Tibial nerve (tissue), 4 donors: ENCODE measurements at places on chromosomes 11 and 22. TPM values are rescaled to one million over a fixed set of nuclear protein-coding genes. Genes with fewer than 3 reads are reported as not detected.

SLC25A18 gene
- total RNA-seq = 5.0 TPM

APOBEC3B gene
- 0.60 TPM for total RNA-seq

TRIM29 gene
- 64.9 TPM for total RNA-seq

FAM83F gene
- total RNA-seq = 8.2 TPM

IRAG1 gene
- 5.9 TPM for total RNA-seq

CRELD2 gene
- total RNA-seq = 44.8 TPM

UPK3A gene
- not detected for total RNA-seq

KCNQ1 gene
- total RNA-seq = 3.5 TPM

GRCh38 chr11:78295347-78295746 is 106.6 kb downstream of the USP35 start:
- H3K4me3 ChIP-seq = no peak overlapping the region
- DNase-seq = no peak
- H3K27me3 ChIP-seq = no peaks in the 10 kb centered on the region
- H3K36me3 ChIP-seq = no peaks in the 10 kb centered on the region
- H3K27ac ChIP-seq = no peak overlapping the region

DNA sequence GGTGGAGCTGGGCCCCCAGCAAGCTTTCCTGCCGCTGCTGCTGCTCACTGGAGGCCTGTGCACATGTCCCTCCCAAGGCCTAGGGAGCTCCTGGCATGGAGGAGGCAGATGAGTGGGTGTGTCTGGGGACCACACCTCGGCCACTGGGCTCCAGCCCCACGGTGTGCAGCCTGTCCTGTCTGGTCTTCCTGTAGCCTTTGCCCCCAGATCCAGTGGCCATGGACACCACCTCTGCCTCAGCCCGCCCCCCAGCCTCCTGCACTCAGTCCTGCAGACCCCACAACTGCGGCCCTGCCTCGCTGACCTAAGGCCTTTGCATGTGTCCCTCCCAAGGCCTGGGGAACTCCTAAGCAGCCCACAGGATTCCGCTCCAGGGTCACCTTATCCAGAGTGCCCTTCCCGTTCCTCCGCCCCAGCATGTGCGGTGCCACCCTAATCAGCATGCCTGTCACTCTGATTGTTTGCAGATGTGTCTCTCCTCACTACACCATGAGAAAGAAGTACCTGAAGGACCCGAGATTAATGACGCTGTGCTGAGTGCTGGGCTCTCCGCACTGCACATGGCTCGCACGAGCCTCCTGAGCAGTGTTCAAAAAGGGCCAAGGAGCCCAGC is 8.6 kb downstream of the GAL start:
- no peak overlapping the region for H3K27ac ChIP-seq
- H3K4me3 ChIP-seq = no peak overlapping the region
- peaks cover 14% of the 10 kb centered on the region for H3K27me3 ChIP-seq
- H3K4me1 ChIP-seq = no peaks in the 10 kb centered on the region
- H3K36me3 ChIP-seq = no peaks in the 10 kb centered on the region

GRCh38 chr11:11561991-11562390 is 59.8 kb downstream of the GALNT18 start:
- no peak for DNase-seq
- H3K4me1 ChIP-seq = no peaks in the 10 kb centered on the region
- H3K27ac ChIP-seq = no peak overlapping the region
- H3K27me3 ChIP-seq = no peaks in the 10 kb centered on the region
- no peaks in the 10 kb centered on the region for H3K36me3 ChIP-seq

DNA sequence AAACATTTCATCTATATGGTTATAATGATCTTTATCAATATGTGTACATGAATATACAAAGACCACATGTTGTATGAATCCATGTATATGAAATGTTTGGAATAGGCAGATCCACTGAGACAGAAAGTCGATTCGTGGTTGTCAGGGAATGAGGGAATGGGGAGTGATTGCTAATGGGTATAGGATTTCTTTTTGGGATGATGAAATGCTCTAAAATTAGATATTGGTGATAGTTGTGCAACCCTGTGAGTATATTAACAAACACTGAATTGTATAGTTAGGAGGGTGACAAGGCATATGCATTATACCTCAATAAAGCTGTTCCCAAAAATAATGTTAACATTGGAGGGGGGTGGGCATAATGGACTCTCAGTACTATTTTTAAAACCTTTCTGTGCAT is 5.0 kb upstream of the PTPMT1 start:
- H3K27me3 ChIP-seq = no peaks in the 10 kb centered on the region
- no peak overlapping the region for H3K4me3 ChIP-seq
- no peaks in the 10 kb centered on the region for H3K36me3 ChIP-seq
- H3K4me1 ChIP-seq = no peaks in the 10 kb centered on the region
- DNase-seq = no peak
- H3K27ac ChIP-seq = no peak overlapping the region

DNA sequence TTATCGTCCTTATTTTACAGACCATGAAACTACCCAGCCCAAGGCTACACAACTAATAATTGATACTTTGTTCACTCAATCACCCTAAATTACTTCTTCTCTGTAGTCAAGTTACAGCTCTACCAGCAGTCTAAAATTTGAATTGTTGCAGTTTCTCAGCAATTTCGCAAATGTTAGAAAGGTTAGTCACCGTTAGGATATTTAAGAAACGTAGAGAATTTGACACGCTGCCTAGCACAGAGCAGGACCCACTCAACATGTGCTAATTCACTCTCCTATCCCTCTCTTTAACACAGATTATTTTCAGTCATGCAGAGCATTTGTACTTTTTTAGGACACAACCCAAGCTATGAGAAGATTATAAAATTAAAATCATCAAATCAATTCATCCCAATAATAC is 771.1 kb upstream of the LUZP2 start:
- no peaks in the 10 kb centered on the region for H3K4me1 ChIP-seq
- H3K4me3 ChIP-seq = no peak overlapping the region
- no peak overlapping the region for H3K27ac ChIP-seq

GRCh38 chr11:116644941-116645305 is 127.9 kb downstream of the BUD13 start:
- no peak for DNase-seq
- no peaks in the 10 kb centered on the region for H3K36me3 ChIP-seq
- H3K4me1 ChIP-seq = no peaks in the 10 kb centered on the region
- H3K27me3 ChIP-seq = no peaks in the 10 kb centered on the region
- H3K4me3 ChIP-seq = no peak overlapping the region

GRCh38 chr11:6203327-6203726 is 2.0 kb upstream of the C11orf42 start:
- no peak overlapping the region for H3K4me3 ChIP-seq
- no peaks in the 10 kb centered on the region for H3K4me1 ChIP-seq
- H3K36me3 ChIP-seq = no peaks in the 10 kb centered on the region
- DNase-seq = no peak
- H3K27ac ChIP-seq = no peak overlapping the region

- peaks cover 4% of the 10 kb centered on the region for H3K4me1 ChIP-seq
- H3K27ac ChIP-seq = peak overlapping the region; percentile 6
- no peaks in the 10 kb centered on the region for H3K27me3 ChIP-seq
Observed at GRCh38 chr11:94175535-94175934, 46.9 kb downstream of the PANX1 start.

DNA sequence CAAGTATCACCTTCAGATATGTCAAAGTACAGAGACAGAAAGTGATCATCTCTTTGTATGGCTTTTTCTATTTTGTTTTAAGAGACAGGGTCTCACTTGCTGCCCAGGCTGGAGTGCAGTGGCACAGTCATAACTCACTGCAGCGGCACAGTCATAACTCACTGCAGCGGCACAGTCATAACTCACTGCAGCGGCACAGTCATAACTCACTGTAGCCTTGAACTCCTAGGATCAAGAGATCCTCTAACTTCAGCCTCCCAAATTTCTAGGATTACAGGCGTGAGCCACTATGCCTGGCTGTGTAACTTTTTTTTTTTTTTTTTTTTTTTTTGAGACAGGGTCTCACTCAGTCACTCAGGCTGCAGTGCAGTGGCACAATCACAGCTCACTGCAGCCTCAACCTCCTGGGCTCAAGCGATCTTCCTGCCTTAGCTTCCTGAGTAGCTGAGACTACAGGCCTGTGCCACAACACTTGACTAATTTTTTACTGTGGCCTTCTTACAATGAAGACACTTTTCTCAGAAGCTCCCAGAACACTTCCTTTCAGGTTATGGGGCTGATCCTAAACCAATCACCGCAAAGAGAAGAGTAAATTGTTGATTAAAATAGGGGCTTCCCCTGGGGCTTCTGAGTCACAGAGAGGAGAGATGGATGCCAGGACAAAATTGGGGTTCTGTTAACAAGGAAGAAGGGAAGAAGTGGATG is 9.0 kb upstream of the HIKESHI start:
- no peak overlapping the region for H3K4me3 ChIP-seq
- no peaks in the 10 kb centered on the region for H3K27me3 ChIP-seq
- no peak for DNase-seq
- H3K4me1 ChIP-seq = no peaks in the 10 kb centered on the region

DNA sequence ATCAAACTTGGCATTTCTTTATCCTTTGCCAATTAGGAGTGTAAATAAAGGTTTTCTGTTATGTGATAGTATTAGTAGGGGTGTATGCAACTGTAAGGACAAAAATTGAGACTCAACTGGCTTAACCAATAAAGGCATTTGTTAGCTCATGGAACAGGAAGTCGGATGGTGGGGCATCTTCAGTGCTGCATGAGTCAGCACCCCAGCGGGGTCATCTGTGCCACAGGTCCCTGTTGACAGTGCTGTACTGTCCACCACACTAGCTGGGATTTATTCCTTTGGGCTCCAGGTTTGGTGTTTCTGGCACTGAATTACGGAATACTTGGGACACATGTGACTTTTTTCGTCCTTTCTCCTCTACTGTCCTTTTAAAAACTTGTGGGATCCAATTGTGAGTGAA is 86.0 kb downstream of the PPP6R3 start:
- no peaks in the 10 kb centered on the region for H3K27me3 ChIP-seq
- no peak overlapping the region for H3K27ac ChIP-seq
- DNase-seq = no peak
- peaks cover 28% of the 10 kb centered on the region for H3K36me3 ChIP-seq

DNA sequence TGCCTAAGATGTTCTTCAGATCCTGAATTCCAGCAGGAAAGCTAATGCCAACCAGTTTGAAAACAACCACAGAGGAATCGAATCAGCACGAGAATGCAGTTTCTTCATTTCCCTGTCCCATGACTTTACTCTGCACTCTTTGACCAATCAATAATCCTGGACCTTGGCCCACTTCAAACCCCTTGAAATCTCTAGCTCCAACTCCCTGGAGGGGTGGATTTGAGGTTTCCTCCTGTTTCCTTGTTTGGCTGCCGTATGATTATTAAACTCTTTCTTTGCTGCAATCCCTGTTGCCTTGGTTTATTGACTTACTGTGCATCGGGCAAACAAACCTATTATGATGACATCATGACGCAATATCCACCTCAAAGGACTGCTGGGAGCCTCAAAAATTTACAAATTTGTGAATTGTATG is 109.3 kb downstream of the FBXO7 start:
- no peaks in the 10 kb centered on the region for H3K36me3 ChIP-seq
- H3K4me1 ChIP-seq = peaks cover 50% of the 10 kb centered on the region
- no peak for DNase-seq

DNA sequence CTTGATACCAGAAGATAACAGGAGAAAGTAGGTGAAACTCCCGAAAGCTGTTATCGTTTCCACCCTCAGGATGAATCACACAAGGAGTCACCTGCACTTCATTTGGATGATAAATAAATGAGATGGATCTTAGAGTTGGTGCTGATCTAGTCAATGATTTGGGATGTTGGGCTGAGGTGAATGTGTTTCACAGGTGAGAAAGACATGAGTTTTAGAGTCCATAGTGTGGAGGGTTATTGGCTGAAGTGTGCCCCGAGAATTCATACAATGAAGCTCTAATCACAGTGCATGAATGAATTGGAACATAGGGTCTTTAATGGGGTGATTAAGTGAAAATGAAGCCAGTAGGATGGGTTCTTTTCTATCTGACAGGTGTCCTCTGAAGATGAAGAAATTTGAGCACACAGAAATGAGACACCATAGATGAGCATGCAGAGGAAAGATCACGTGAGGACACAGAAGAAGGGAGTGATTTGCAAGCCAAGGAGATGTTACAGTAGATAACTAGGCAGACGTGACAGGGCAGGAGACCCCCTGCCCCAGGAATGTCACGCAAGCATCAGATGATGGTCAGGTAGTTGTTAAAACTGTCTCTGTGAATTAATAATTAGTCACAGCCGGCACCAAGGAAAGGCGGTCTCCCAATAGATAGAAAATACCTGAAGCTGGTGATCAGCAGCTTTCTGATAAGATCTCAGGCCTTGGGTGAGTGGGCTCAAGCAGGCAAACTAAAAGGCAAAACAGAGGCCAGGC is 60.3 kb upstream of the IGLL5 start:
- DNase-seq = no peak
- H3K4me3 ChIP-seq = no peak overlapping the region
- no peaks in the 10 kb centered on the region for H3K4me1 ChIP-seq
- H3K27me3 ChIP-seq = no peaks in the 10 kb centered on the region
- H3K27ac ChIP-seq = no peak overlapping the region

- no peak for DNase-seq
- no peaks in the 10 kb centered on the region for H3K36me3 ChIP-seq
- no peaks in the 10 kb centered on the region for H3K27me3 ChIP-seq
- H3K4me3 ChIP-seq = peak overlapping the region; percentile 76
Observed at GRCh38 chr22:38872831-38873248, 824 bp upstream of the CBX6 start.

- DNase-seq = no peak
- no peak overlapping the region for H3K27ac ChIP-seq
- H3K27me3 ChIP-seq = no peaks in the 10 kb centered on the region
- H3K4me3 ChIP-seq = no peak overlapping the region
- no peaks in the 10 kb centered on the region for H3K4me1 ChIP-seq
Observed at GRCh38 chr11:46036969-46037368, 84.3 kb downstream of the PHF21A start.

- H3K27me3 ChIP-seq = no peaks in the 10 kb centered on the region
- no peaks in the 10 kb centered on the region for H3K4me1 ChIP-seq
- peak overlapping the region; percentile 59 for H3K27ac ChIP-seq
- H3K36me3 ChIP-seq = peaks cover 18% of the 10 kb centered on the region
- DNase-seq = no peak
- no peak overlapping the region for H3K4me3 ChIP-seq
Observed at GRCh38 chr11:19868871-19869270, 156.2 kb downstream of the NAV2 start.

DNA sequence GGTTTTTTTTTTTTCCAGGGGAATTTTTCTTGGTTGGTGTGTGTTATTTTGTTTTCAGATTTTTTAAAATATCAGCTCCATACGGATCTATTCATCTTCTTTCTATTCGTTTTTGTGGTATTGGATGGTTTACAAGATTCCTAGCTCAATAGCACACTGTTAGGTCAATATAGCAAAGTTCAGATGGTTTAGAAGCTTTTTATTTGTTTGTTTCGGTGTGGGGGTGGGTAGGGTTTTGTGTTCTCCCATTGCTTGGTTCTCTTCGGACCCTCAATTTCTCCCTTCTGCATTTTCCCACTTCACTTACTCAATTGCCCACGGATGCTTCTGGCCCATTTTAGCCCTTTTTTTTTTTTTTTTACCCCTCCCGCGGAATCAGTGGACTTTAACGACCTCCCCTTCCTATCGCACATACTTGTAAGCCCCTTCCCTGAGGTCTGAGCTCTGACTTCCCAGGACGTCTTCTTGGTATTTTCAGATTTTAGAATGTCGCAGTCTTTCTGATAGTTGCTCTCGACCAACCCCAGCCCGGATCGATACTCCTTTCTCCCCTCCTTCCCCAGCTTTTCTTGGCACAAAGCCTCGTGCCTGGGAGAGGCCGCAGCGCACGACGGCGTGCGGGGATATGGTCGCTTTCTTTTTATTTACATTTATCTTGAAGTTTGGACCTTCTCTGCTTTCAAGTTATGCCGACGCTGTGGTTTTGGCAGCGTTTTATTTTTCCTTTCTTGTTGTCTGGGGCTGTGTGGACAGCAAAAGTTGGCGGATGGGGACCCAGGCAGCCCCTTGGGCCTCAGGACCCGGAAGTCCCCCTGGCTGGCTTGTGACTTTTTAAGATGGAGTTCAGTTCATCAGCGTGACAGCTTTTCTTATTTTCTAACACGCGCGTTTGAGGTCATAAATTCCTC is 4.4 kb upstream of the SPDYC start:
- no peaks in the 10 kb centered on the region for H3K4me1 ChIP-seq
- H3K27ac ChIP-seq = no peak overlapping the region
- H3K27me3 ChIP-seq = no peaks in the 10 kb centered on the region
- H3K36me3 ChIP-seq = no peaks in the 10 kb centered on the region
- H3K4me3 ChIP-seq = peak overlapping the region; percentile 40
